ENCODE measurements at places on chromosomes 1 and 21.
A peak's percentile ranks its signal among the peaks of the same experiment; 100 is the strongest.

DNA sequence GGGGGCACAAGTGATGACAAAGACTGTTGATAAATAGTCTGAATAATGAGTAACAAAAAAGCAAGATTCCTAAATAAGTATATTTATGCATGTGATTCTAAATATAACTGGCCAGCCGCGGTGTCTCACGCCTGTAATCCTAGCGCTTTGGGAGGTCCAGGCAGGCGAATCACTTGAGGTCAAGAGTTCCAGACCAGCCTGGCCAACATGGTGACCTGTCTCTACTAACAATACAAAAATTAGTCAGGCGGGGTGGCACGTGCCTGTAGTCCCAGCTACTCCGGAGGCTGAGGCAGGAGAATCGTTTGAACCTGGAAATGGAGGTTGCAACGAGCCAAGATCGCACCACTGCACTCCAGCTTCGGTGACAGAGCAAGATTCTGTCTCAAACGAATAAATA is 161.5 kb downstream of the TOMM20 start:
- H3K27ac ChIP-seq: no peak overlapping the region
- H3K4me1 ChIP-seq: peaks cover 20% of the 10 kb centered on the region
- H3K27me3 ChIP-seq: no peaks in the 10 kb centered on the region
- DNase-seq: no peak
- no peaks in the 10 kb centered on the region for H3K36me3 ChIP-seq
- H3K4me3 ChIP-seq: no peak overlapping the region

GRCh38 chr1:59013276-59013927 is 229.6 kb upstream of the JUN start:
- peaks cover 11% of the 10 kb centered on the region for H3K4me1 ChIP-seq
- no peaks in the 10 kb centered on the region for H3K36me3 ChIP-seq
- peak; percentile 52 for DNase-seq
- peak overlapping the region; percentile 5 for H3K27ac ChIP-seq
- no peaks in the 10 kb centered on the region for H3K27me3 ChIP-seq

DNA sequence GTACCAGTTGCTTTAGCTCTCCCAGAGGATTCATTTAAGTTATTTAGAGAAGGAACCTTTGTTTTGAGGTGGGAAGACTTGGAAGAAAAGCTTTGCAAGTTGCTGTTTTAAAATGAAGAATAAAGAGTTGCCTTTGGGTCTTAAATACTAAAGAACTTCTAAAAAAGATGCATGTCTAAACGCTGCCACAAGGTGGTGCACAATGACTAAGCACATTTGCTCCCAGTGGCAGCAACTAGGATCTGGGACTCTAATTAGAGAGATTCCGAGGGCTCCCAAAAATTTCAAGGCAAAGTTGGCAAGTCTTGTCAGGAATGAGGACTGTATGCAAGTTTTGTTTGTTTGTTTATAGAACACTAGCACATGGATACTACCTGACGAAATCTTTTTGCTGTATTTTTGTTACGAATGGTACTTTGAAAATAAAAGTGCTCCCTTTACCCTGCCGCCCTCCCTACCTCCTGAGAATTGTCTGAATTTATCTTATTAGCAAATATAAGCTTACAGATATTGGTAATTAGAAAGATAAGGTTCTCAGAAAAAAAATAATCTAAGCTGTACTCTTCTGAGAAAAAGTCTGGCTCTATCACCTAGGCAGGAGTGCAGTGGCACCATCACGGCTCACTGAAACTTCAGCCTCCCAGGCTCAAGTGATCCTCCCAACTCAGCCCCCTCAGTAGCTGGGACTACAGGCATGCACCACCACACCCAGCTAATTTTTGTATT is 121.8 kb downstream of the HFM1 start:
- H3K4me1 ChIP-seq: no peaks in the 10 kb centered on the region
- no peak overlapping the region for H3K27ac ChIP-seq
- no peak overlapping the region for H3K4me3 ChIP-seq
- DNase-seq: peak; percentile 59
- no peaks in the 10 kb centered on the region for H3K36me3 ChIP-seq

GRCh38 chr1:162710780-162711465 is 78.7 kb downstream of the DDR2 start:
- DNase-seq: no peak
- H3K27ac ChIP-seq: no peak overlapping the region
- no peaks in the 10 kb centered on the region for H3K27me3 ChIP-seq
- no peaks in the 10 kb centered on the region for H3K36me3 ChIP-seq
- H3K4me3 ChIP-seq: no peak overlapping the region
- no peaks in the 10 kb centered on the region for H3K4me1 ChIP-seq

DNA sequence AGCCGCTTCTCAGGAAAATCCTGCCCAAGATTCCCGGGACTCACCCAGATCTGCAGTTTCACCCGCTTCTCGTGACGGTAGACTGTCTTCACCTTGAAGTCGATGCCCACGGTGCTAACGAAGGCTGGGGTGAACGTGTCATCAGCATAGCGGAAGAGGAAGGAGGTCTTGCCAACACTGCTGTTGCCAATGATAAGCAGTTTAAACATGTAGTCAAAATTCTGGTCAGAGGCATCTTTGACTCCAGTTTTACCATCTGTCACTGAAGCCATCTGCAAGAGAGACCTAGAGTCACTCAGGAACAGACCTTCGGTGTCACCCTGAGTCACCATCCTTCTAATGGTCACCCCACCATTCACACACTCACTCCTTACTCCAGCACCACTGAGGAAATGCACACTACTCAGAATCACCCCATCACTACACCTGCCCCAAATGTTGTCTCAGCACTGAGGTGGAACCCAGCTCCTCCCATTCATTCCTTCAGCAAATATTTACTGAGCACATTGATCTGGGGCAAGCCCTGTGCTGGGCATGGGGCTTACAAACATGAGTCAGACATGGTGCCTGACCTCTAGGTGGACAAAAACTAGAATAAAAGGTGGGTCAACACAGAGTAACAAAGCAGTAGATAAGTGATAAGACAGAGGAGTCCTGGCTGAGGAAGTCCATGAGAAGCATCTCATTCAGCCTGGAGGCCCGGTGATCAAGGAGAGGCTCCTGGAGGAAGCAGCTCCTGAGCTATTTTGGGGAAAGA is 13.5 kb downstream of the RAB3B start:
- no peaks in the 10 kb centered on the region for H3K4me1 ChIP-seq
- H3K27me3 ChIP-seq: no peaks in the 10 kb centered on the region
- peaks cover 35% of the 10 kb centered on the region for H3K36me3 ChIP-seq
- no peak overlapping the region for H3K4me3 ChIP-seq
- no peak overlapping the region for H3K27ac ChIP-seq
- DNase-seq: no peak

GRCh38 chr1:70057500-70057899 is 147.9 kb downstream of the LRRC40 start:
- no peak overlapping the region for H3K27ac ChIP-seq
- no peaks in the 10 kb centered on the region for H3K4me1 ChIP-seq
- H3K36me3 ChIP-seq: no peaks in the 10 kb centered on the region
- no peaks in the 10 kb centered on the region for H3K27me3 ChIP-seq
- DNase-seq: no peak

DNA sequence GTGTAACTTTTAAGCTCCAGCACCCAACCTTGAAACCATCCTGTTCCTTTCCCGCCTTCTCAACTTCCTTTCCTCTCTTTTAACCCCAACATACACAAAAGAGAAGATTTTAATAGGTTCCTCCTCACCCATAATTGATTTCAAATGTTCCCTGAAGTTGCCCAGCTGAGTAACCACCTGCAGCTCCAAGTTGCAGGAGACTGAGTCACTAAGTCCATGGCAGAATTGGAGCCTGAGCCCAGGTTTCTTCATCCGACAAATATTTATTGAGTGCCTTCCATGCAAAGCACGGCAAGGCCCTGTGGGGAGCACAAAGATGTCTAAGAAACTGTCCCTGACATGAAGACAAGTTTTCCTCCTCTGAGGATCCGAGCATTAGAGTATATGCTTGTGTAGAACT is 97.7 kb downstream of the PAPPA2 start:
- H3K27me3 ChIP-seq: no peaks in the 10 kb centered on the region
- H3K4me1 ChIP-seq: no peaks in the 10 kb centered on the region
- no peaks in the 10 kb centered on the region for H3K36me3 ChIP-seq
- DNase-seq: no peak

GRCh38 chr1:156643778-156644092 is 1.8 kb downstream of the BCAN start:
- no peak for DNase-seq
- H3K4me1 ChIP-seq: peaks cover 8% of the 10 kb centered on the region
- peaks cover 86% of the 10 kb centered on the region for H3K27me3 ChIP-seq
- H3K36me3 ChIP-seq: no peaks in the 10 kb centered on the region

GRCh38 chr1:169070547-169070946 is 35.9 kb upstream of the ATP1B1 start:
- H3K27me3 ChIP-seq: no peaks in the 10 kb centered on the region
- H3K36me3 ChIP-seq: no peaks in the 10 kb centered on the region
- no peak overlapping the region for H3K4me3 ChIP-seq
- H3K4me1 ChIP-seq: no peaks in the 10 kb centered on the region

- H3K27ac ChIP-seq: no peak overlapping the region
- no peaks in the 10 kb centered on the region for H3K36me3 ChIP-seq
- DNase-seq: no peak
- no peaks in the 10 kb centered on the region for H3K27me3 ChIP-seq
- H3K4me3 ChIP-seq: no peak overlapping the region
These were observed 22.4 kb downstream of the CFAP57 start for GRCh38 chr1:43194509-43194908.

- no peak overlapping the region for H3K4me3 ChIP-seq
- peaks cover 3% of the 10 kb centered on the region for H3K4me1 ChIP-seq
- H3K27ac ChIP-seq: no peak overlapping the region
- H3K36me3 ChIP-seq: no peaks in the 10 kb centered on the region
- DNase-seq: no peak
These were observed 40.7 kb upstream of the BCAR3 start for GRCh38 chr1:93722081-93723031.

DNA sequence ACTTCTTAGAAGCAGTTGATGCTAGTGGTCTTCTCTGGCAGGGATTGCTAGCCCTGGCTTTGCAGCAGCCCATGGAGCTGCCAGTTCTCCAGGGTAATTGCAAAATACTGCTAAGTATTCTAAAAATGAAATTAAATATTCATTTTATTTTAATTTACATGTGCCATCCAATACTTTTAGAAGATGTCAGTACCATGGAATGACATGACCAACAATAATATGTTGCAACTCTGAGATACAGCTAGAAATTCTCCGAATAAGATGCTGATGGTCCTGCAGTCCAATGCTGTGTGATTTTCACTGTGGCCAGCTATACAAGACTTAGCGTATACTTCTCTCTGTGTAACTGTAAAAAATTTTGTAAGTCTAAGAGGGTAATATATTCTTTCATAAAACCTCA is 20.0 kb upstream of the WARS2 start:
- peaks cover 10% of the 10 kb centered on the region for H3K36me3 ChIP-seq
- H3K27ac ChIP-seq: no peak overlapping the region
- no peak for DNase-seq

DNA sequence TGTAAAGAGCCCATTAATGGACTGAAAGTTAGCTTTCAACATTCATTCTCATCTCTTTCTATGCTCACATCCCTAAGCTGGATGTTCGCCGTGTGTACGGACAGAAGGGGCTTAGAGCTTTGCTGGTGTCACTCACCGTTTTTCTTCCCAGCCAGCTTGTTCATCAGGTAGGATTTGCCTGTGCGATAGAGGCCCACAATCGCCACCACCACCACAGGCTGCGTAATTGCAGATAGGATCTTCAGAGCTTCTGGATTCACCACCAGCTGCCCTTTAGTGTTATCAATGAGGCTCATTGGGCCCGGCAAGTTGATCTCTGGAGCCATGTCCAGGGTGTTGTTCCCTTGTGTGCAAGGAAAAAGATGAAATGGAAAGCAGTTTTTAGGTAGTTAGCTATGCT is 4.3 kb downstream of the GBP2 start:
- H3K27ac ChIP-seq: no peak overlapping the region
- no peak overlapping the region for H3K4me3 ChIP-seq
- H3K36me3 ChIP-seq: no peaks in the 10 kb centered on the region
- no peaks in the 10 kb centered on the region for H3K27me3 ChIP-seq

GRCh38 chr1:97120806-97121205 is 399.2 kb downstream of the PTBP2 start:
- H3K36me3 ChIP-seq: no peaks in the 10 kb centered on the region
- H3K27ac ChIP-seq: no peak overlapping the region
- no peak overlapping the region for H3K4me3 ChIP-seq
- peaks cover 15% of the 10 kb centered on the region for H3K4me1 ChIP-seq
- no peak for DNase-seq

GRCh38 chr1:33433509-33434362 is 2.8 kb upstream of the PHC2 start:
- peaks cover 22% of the 10 kb centered on the region for H3K27me3 ChIP-seq
- no peaks in the 10 kb centered on the region for H3K36me3 ChIP-seq
- no peak for DNase-seq
- H3K4me3 ChIP-seq: no peak overlapping the region

GRCh38 chr1:223726380-223727001 is 14.2 kb downstream of the CAPN2 start:
- DNase-seq: no peak
- peaks cover 7% of the 10 kb centered on the region for H3K27me3 ChIP-seq
- no peaks in the 10 kb centered on the region for H3K36me3 ChIP-seq
- 0 out of 2 replicates have a peak overlapping the region, but pooled peaks have one; percentile 25 for H3K27ac ChIP-seq

GRCh38 chr1:181504399-181504842 is 21.1 kb downstream of the CACNA1E start:
- H3K27ac ChIP-seq: no peak overlapping the region
- no peaks in the 10 kb centered on the region for H3K27me3 ChIP-seq
- DNase-seq: peak; percentile 52
- H3K4me3 ChIP-seq: no peak overlapping the region

DNA sequence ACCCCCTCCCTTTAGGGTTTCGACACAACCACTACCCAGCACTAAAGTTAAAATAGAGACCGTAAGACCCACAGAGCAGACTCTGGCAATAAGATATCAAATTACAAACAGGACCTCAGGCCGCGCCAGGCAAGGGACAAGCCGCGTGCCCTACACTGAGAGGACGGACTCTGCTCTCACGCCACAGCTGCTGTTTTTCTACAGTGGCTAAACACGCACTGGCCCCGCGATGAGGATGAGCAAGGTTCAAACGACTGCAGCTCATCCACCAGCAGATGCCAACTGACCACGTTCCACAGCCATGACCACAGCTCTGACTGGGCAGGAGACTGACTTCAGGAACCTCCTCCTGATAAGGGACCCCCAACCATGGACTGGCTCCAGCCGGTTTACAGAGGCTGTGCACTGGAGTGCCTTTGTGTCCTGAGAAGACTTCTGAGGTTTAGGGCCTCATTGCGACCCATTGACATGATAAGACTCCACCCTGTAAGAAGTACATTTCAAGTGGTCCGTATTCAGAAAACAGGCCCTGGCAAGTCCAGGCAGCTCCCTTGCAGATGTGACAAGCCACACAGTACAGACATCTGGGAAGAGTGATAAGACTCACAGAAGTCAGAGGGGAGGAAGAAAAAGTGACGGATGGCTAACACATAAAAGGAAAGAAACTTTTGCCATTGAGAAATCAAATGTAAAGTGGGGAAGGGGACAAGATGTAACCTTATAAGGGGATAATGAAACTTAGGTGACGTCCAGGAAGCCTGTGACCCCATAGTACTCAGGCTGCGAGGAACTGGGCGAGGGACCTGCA is 1.5 kb upstream of the KRTAP10-6 start:
- H3K27me3 ChIP-seq: no peaks in the 10 kb centered on the region
- H3K36me3 ChIP-seq: no peaks in the 10 kb centered on the region
- H3K4me1 ChIP-seq: peaks cover 20% of the 10 kb centered on the region
- DNase-seq: peak; percentile 48

- H3K36me3 ChIP-seq: no peaks in the 10 kb centered on the region
- no peak for DNase-seq
- H3K4me3 ChIP-seq: no peak overlapping the region
- H3K27ac ChIP-seq: no peak overlapping the region
- no peaks in the 10 kb centered on the region for H3K4me1 ChIP-seq
These were observed 7.5 kb upstream of the PRRC2C start for GRCh38 chr1:171477804-171478203.

GRCh38 chr1:209430821-209431259 is 152.7 kb upstream of the CAMK1G start:
- peaks cover 13% of the 10 kb centered on the region for H3K4me1 ChIP-seq
- H3K27me3 ChIP-seq: no peaks in the 10 kb centered on the region
- H3K36me3 ChIP-seq: no peaks in the 10 kb centered on the region
- H3K4me3 ChIP-seq: no peak overlapping the region
- DNase-seq: no peak
